ENCODE measurements at places on chromosomes 11 and 22. TPM values are rescaled to one million over a fixed set of nuclear protein-coding genes. Genes with fewer than 3 reads are reported as not detected.

The SUSD2 gene
- total RNA-seq = 0.82 TPM

The AIFM3 gene
- 0.21 TPM for total RNA-seq

The IL18 gene
- 5.2 TPM for total RNA-seq

The GNB1L gene
- total RNA-seq = 6.1 TPM

The GRAMD1B gene
- total RNA-seq = 9.7 TPM

The OR8H3 gene
- total RNA-seq = not detected

The INPP5J gene
- total RNA-seq = 3.5 TPM

The TMEM41B gene
- total RNA-seq = 54.6 TPM

Measured in tongue (tissue), 3 donors.